Fibroblast of skin of right quadriceps (primary cell): ENCODE measurements at places on chromosomes 7 and 10.
A peak's percentile ranks its signal among the peaks of the same experiment; 100 is the strongest.

DNA sequence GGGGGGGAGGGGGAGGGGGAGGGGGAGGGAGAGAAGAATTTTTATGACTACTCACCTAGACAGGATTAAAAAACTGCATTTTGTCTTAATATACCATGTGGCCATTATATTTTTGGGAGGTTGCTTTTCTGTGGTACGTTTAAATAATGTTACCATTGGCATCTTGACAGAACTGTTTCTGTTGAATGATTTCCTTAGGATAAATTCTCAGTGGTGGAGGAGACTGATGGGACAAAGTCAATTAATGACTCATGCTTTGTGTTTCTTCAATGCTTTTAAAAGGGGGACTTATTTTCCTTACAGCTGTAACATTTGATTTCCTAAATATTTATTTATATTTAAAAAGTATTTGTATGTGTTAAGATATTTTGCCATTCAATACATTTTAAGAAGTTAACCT lies 13.7 kb downstream of the AGR2 start:
- no peak for DNase-seq

- DNase-seq, result no peak
Observed at GRCh38 chr7:95376632-95377400, 19.4 kb downstream of the PON3 start.

GRCh38 chr7:143042159-143042789 lies 9.9 kb upstream of the OR6V1 start:
- peak; percentile 14 for DNase-seq

- no peak for DNase-seq
Observed at GRCh38 chr10:132465193-132465888, 68.3 kb downstream of the PWWP2B start.

- peak; percentile 40 for DNase-seq
Observed at GRCh38 chr10:91296471-91296870, 76.0 kb downstream of the PCGF5 start.

DNA sequence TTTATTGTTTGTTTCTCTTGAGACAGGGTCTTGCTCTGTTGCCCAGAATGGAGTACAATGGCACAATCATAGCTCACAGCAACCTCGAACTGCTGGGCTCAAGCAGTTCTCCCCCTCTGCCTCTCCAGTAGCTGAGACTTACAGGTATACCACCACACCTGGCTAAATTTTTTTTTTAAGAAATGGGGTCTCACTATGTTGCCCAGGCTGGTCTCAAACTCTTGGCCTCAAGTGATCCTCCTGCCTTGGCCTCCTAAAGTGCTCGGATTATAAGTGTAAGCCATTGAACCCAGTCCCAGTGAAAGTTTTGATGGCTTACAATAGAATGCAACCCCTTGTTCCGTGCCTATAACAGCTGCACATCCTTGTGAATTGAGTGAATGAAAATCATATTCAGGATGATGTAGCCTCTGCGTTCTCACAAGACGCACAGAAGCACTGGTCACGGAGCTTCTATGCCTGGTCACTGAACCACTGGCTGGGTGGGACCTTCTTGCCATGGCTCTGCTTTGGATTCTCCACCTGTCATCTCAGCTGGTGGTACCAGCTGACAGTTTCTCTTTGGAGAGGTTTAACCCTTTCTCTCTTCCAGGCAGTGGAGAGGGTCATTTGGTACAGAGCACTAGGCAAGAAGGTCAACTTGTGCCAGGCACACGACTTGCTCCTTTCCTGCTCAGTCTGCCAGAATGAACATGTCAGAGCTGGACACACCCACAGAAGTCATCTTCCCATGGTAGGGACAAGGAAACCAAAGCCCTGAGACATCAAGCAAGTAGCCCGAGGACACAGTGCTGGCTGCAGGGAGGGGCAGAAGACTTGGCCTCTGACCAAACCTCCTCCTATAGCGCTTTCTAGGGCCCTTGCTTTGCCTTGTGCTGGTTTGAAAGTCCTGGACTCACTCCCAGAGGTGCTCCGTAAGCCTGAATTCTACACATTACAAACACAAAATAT lies 89.6 kb downstream of the ATXN7L1 start:
- no peak for DNase-seq

DNA sequence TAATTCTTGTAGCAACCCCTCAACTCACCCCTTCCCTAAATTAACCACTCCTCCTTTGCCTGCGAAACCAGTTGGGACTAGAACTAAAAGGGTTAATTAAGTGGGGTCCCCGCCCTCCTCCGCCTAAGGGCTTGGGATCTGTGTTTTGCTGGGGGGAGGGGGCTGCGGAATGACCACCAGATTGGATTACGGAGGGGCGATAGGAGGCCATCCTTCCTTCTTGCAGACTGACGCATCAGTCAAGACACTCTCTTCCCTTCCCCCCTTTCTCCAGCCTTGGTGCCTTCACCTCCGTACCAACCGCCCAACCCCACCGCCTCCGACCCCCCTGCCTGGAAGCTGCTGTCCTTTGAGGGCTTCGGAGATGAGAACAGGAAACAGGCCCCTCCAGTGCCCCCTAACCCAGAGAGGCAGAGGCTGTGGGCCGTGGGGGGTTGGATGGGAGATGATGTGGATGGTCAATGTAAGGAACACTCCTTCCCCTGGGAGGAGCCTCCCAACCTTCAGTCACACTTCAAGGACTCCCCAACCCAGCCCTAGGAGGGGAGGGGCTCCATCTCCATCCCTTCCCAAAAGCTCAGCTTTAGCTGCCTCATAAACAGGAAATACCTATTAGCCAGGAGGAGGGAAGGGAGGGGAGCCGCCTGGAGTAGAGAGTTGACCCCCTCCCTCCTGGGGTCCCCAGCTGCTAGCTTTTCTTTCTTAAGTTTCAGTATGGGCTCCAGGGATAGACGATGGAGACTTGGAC lies 997 bp upstream of the LDB1 start:
- DNase-seq, result peak; percentile 96

DNA sequence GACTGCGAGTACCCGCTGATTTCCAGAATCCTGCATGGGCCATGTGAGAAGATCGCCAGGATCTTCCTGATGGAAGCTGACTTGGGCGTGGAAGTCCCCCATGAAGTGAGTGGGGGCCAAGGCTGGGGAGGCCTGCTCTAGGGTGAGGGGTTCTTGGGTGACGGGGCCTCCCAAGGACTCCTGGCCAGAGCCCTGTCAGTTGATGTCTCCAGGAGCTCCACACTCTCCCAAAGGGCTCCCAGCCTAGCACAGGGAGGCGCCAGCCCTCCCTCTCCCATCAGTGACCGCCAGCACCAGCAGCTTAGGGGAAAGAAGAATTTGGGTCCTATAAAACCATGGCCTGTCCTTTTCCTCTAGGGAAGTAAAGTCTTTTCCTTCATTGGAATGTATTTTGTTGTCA lies 9.8 kb upstream of the ZNF22 start:
- no peak for DNase-seq

- DNase-seq, result no peak
Observed at GRCh38 chr7:26959290-26959689, 94.9 kb upstream of the SKAP2 start.

DNA sequence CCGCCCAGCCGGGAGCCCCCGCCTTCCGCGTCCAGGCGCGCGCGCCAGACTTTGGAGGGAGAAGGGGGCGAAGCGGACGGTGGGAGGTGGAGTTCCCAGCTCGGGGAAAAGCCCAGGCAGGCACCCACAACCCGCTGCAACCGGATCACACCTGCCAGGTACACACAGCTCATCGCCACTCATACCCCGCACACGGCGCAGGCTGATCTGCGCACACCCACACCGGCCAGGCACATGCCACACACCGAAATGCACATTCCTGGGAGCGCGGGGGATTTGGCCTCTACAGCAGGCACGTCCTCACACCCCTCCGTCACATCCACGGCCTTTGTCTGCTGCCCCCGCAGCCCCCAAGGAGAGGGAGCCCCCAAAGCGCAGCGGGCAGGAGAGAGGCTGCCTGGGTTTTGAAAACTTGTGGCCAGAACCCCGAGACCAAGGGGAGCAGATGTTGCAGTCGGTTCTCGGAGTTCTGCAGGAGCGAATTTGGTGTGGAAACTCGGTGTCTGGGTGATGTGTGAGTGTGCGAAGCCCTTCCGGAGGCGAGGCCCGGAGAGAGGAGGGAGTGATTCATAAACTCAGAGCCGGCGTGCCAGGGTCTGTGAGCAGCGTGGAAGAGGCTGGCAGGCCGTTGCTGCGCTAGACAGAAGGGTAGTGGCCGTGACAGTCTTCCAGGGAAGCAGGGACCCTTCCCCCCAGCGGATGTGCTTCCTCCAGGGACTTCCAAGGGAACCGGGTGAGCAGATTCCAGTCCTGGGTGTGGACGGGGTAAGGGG lies 734 bp downstream of the CHST3 start:
- peak; percentile 70 for DNase-seq

DNA sequence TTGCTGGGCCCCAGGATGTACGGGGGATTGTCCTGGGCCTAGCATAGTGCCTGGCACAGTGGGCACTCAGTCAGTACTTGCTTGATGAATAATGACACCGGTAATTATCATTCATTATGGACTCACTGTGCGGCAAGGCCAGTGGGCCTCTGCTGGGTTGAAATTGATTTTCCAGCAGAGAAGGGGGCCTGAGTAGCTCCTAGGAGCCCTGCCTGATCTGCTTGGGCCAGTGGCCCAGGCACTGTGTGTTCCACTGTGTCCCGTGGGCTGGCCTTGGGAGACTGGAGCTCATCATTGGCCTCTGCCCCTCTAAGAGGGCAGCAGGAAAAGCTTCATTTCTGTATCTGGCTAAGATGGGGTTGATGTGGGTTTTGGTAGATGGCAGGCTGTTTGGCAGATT lies 1.4 kb downstream of the CHST3 start:
- DNase-seq, result no peak

- DNase-seq, result no peak
Observed at GRCh38 chr7:69845721-69846495, 247.6 kb downstream of the AUTS2 start.

GRCh38 chr7:157676001-157676400 lies 339.2 kb downstream of the DNAJB6 start:
- no peak for DNase-seq

- no peak for DNase-seq
Observed at GRCh38 chr7:108637049-108637621, 67.5 kb downstream of the DNAJB9 start.

GRCh38 chr7:148234715-148235114 lies 355.9 kb upstream of the C7orf33 start:
- DNase-seq, result no peak

- DNase-seq, result peak; percentile 95
Observed at GRCh38 chr7:137990251-137990941, 11.5 kb downstream of the CREB3L2 start.

- DNase-seq, result no peak
Observed at GRCh38 chr7:30924624-30925023, 13.0 kb downstream of the AQP1 start.

GRCh38 chr7:34060196-34060947 lies 155.0 kb downstream of the BMPER start:
- DNase-seq, result peak; percentile 75

- no peak for DNase-seq
Observed at GRCh38 chr10:125283191-125283835, 123.0 kb upstream of the CTBP2 start.

DNA sequence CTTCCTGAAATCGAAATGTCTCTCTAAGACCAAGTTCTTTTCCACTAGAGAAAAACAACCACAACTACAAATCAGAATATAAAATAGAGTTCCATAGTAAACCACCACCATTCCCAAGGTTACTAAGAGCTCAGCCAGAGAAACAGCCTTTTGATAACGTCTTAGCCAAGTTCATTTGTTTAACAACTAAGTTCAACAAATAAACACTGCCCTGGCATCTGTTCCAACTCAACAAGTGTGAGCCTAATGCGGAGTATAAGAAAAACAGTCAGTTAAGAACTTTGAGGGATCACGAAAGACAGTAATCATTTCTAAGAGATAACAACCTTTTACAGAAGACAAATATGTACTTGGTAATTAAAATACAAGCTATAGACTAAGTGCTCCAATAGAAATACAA lies 77.3 kb downstream of the CALD1 start:
- DNase-seq, result no peak

GRCh38 chr7:10245406-10245805 lies 728.3 kb upstream of the PHF14 start:
- no peak for DNase-seq

DNA sequence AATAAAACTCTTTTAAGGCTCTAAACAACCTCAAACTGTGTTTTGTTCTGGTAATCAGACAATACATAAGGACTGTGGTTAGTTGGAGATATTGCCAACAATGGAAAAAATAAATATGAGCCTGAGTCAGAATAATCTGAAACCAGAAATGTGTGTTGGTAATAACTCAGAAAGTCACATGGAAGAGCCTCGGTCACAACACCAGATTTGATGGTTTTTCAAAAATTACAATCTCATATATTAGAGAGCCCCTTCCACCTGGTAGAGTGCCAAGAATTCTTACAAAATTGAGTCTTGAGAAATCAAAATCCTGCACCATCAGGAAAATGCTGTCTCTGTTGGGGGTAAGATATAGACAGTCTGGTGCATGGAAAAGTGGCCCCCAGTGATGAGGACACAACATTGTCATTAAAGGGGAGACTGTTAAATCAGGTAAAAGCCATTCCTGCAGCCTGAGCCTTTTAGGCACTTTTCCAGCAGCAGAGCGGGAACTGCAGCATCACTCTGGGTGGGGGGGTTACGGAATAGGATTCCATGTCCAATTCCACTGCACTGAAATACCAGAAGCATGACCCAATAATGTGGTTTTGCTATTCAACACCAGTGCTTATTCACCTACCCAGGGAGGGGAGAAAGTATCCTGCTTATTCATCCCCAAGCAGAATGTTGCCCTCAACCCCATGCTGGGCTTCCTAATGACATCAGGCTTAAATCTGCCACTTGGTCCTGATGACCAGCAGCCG lies 9.5 kb upstream of the ADAM12 start:
- DNase-seq, result peak; percentile 99

GRCh38 chr10:22356324-22356873 lies 11.1 kb downstream of the SPAG6 start:
- DNase-seq, result no peak

DNA sequence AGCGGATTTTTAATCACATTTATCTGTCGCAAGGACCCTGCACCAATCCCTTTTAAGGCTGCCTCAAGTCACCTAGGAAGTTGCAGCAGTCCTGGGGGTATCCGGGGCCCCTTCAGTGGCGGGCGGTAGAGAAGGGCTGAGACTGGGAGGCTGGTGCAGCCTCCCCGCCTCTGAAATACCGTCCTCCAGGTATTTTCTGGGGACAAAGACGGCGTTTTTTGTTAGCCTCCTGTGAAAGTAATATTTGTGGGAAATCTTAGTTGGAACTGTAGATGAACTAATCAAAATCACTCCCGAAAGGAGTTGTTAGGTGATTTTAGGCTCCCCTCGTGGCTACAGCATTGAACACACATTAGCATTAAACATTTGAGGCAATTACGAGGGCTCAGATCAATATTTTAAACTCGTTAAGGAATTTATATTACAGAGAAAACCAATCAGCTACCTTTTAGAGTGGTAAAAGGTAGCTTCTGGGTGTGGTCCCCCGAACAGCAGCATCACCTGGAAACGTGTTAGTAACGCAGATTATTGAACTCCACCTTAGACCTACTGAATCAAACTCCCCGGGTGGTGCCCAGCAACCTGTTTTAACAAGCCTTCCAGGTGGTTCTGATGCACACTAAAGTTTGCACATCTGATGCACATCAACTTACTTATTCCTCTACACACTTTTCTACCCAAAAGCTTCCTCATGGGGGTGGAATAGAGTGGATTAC lies 530 bp upstream of the ANXA7 start:
- no peak for DNase-seq

- no peak for DNase-seq
Observed at GRCh38 chr7:148633761-148634160, 43.2 kb downstream of the C7orf33 start.
